ENCODE measurements at places on chromosomes 2 and 18.
A peak's percentile ranks its signal among the peaks of the same experiment; 100 is the strongest.

DNA sequence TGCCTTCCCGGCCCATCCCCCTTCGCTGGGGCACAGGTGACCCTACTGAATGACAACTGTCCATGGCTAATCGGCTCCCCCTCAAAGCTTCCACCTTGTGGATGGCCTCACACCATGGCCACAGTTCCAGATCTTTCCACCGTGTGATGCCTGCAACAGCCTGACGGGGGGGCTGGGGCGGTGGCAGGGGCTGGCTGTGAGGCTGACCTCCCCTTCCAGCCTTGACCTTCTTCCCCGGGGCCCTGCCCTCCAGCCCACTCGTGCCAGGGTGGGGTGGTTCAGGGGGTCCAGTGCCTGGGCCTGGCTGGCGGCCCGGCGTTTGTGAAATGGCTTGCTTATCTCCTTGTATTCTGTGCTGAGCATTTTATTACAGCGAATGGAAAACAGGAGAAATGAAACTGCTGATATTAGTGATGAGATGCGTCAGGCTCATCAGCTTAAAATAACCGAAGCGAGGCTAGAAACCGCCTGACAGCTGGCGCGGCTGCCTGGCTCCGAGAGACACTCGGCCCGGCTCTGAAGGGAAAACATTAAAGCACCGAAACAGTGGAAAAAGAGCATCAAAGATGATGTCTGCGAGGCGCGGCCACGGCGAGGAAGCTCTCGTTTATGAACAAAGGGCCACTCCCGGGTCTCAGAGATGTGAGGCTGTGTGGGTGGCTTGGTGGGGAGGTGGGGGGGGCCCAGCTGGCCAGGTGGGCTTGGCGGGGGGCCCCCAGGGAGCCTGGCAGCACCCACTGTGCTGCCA, 916 bp upstream of the PDCD1 start:
- DNase-seq: no peak

GRCh38 chr2:231554327-231554726, 24.1 kb upstream of the NMUR1 start:
- no peak for DNase-seq

DNA sequence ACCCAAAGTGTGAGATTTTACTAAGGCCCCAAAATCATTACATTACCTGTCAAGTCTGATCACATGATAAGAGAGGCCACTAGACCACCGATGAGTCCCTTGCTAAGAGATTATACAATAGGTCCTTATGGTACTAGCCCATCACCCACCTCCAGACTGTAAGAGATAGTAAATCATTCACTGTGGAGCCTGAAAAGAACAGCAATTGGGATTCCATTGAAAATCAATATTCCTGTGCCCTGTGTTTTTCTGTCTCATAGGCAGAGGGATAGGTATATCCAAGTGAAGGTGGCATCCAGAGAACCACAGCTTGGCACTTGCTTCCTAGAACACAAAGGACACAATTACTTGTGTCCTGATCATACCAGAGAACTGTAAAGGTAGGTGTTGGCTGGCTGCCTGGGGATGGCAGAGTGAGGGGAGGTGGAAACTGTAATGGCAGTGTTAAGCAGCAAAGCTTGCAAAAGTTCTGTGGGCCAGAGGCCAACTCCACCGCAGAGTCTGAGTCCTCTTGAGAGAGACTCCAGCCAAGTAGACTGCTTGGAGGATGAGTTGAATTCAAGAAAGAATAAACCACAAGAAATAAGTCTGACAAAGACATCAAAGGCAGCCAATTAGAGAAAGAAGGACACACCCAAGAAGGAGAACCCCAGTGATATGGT, 102.0 kb upstream of the PIEZO2 start:
- no peak for DNase-seq

GRCh38 chr18:13198701-13199100, 19.9 kb upstream of the LDLRAD4 start:
- DNase-seq: no peak

GRCh38 chr2:66805016-66805865, 370.3 kb downstream of the MEIS1 start:
- DNase-seq: no peak

DNA sequence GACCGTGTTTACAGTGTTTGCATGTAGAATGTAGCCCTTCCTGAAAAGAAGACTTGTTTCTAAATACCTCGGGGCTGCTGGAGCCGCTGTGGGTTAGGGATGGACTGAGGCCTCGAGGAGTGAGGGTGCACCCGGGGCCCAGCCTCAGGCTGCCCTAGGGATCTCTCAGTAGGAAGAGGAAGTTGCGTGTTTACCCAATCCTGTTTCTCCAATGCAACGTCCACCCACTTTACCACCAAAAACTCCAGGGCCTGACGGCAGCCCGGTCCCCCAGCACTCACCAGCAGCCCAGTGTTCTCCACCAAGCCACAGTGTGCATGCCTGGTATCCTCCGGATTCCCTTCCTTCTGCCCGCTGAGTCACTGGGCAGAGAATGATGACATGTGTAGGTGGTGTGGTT, 255.8 kb downstream of the GLI2 start:
- DNase-seq: no peak

DNA sequence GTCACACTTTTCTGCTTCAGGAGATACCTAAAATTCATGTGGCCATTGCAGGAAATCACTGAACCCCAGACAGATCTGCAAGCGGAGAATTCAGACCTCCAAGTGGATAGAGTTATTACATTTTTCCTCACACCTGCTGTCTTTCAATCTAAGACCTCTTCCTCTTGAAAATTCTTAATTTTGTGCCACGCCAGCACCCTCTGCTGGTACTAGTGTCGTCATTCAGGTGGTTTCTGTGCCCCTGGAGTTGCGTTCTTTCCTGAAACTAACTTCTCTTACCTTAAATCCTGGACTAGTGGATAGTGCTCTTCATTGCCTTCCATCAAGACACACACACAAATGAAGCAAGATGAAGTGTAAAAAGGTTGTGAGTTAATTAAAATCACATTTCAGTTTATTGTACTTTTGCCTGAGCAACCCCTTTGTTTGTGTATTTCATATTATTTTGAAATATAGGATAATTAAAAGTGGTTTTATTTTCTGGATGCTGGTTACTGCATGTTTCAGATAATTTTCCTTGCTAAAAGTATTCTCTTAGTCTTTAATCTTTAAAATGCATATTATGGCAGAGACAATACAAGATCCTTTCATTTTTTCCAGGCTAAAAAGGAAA, 1.6 kb upstream of the DNER start:
- DNase-seq: no peak

DNA sequence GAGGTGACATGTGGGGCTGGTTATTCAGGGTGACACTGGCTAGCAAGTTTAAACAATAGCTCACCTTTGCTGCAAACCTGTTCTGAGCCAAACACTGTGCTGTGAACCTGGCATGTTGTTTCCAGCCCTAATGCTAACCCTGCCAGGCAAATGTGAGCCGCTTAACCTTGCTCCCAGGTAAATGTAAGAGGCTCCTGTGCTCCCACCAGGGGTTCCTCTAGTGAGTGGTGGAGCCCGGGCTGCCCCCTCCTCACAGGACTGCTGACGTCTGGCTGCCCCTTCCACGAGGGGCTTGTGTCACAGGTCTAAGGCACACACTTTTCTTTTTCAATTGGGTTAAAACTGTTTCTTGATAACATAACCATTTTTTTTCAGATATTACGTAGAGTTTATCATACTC, 223.7 kb downstream of the DCDC2C start:
- DNase-seq: no peak

GRCh38 chr2:5849562-5849961, 157.4 kb downstream of the SOX11 start:
- DNase-seq: no peak

GRCh38 chr2:70678576-70679143, 89.3 kb downstream of the ADD2 start:
- DNase-seq: no peak

GRCh38 chr2:8976442-8977259, 26.8 kb downstream of the MBOAT2 start:
- no peak for DNase-seq

GRCh38 chr2:215836881-215837280, 176.5 kb downstream of the MREG start:
- DNase-seq: no peak

GRCh38 chr2:170307555-170308351, 129.8 kb downstream of the MYO3B start:
- DNase-seq: no peak

GRCh38 chr2:211745295-211746097, 793.1 kb downstream of the ERBB4 start:
- peak; percentile 31 for DNase-seq

GRCh38 chr2:220442012-220442411, 814.6 kb downstream of the SLC4A3 start:
- DNase-seq: no peak

- no peak for DNase-seq
These were observed 706.6 kb downstream of the CBLN2 start for GRCh38 chr18:71837547-71837946.

DNA sequence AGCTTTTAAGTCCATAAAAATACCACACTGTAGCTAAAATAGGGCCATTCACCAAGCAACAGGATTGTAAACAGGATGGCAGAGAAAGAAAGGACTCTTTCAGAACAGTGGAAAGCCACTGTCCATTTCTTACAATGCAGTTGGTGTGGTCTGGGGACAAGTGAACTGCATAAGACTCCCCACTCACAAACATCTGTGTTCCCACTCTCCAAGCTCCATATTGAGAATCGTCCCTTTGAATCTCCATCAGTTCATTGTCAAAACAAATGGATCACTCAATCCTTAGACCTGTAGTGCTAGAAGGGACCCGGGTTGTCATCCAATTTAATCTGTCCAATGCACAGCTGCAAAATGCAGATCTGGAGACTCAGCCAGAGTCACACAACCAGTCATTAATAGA, 347.4 kb upstream of the KLHL29 start:
- DNase-seq: no peak

DNA sequence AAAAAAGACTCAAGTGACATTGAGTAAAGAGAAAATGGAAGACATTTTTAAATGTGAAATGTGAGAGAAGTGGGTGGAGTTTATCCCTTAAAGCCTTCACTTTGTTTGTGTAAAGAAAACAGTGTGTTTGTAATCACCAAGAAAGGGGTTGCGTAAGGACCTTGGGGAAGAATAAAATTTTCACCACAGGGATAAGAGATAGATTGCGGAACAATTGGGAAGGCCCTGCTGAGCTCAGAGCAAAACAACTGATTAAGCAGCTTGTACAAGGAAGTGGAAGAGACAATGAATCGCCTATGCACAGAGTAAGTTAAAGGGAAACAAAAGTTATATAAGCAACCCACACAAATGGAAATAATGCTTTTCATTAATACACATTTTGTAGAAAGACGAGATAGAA, 327.7 kb downstream of the RAD51AP2 start:
- no peak for DNase-seq

DNA sequence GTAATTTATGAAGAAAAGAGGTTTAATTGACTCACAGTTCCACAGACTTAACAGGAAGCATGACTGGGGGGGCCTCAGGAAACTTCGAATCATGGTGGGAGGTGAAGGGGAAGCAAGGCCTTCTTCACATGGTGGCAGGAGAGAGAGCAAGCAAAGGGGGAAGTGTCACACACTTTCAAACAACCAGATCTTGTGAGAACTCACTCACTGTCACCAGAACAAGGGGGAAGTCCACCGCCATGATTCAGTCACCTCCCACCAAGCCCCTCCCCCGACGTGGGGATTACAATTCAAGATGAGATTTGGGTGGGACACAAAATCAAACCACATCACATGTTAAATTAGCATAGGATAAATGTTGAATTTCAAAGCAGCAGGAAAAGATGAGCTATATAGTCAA, 56.2 kb downstream of the STRADB start:
- DNase-seq: no peak

GRCh38 chr2:131040661-131041401, 52.4 kb downstream of the FAM168B start:
- DNase-seq: no peak

DNA sequence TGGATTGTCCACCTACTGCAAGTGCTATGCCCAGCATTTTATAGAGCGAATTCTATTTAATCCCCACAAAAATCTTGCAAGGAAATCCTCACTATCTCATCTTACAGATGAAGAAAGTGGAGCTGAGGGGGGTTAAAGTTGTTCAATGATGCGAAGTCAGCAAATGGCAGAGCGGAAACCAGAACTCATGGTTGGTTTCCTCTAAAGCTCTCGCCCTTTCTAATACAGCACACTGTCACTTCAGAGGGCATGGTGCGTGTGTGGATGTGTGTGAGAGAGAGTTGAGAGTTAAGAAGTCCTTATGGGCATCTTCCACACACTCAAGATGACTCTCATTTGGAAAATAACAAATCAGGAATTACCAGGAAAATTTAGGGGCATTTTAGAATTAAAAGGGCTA, 78.4 kb downstream of the TGFA start:
- no peak for DNase-seq

- no peak for DNase-seq
These were observed 79.0 kb downstream of the PTGR3 start for GRCh38 chr18:75129717-75130477.

DNA sequence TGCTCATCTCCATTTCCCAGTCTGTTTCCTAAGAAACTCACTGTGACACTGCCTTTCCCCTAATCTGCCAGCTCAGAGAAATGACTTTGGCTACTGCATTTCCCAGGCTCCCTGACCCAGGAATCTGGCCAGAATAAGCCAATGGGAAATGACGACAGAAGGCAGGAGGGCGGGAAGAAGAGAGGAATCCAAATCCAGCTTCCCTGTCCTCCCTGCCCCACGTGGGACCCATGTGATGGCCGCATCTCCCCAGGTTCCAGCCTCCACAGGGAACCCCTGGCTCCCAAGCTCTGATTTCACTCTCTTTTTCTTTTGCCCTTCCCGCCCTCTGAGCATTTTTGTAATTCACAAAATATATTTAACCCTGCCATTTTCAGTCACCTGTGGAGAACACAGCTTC, 37.8 kb upstream of the RAB12 start:
- DNase-seq: no peak

- DNase-seq: no peak
These were observed 32.3 kb downstream of the MYO5B start for GRCh38 chr18:50162486-50163304.

DNA sequence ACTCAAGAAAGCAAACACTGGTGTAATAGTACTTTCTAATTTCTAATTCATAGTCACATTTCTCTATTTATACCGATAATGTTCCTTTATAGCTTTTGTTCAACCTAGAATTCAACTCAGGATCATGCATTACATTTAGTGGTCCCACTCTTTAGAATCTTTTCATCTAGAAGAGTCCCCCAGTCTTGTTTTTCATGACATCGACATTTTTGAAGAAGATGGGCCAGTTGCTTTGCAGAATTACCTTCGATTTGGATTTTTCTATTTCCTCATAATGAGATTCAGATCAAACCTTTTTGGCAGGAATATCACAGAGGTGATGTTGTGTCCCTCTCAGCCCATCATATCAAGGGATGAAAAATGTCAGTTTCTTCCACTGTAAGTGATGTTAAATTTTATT, 35.3 kb downstream of the KIAA2012 start:
- no peak for DNase-seq

DNA sequence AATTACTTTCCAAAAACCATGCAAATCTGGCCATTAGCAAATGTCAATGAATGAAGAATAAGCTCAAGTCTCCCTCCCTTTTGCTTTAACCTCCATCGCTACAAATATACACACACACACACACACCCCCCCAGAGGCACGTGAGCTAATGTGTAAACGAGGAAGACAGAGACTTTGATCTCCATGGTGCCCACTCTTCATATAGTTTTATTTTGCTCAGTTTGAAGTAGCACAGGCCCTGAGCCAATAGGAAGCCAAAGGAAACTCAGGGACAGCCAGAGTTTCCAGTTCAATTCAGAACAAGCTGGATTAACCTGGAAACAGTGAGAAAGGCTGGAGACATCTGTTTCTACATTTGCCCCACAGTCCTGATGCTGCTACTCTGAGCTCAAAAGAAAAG, 248.4 kb upstream of the MEIS1 start:
- DNase-seq: no peak
